Stimulated activated CD8-positive, alpha-beta memory T cell treated with anti-CD3 and anti-CD28 coated beads, Interleukin-2, amount 100 ng/mL, for 1 hour (primary cell): ENCODE measurements at places on chromosomes 4 and X.

DNA sequence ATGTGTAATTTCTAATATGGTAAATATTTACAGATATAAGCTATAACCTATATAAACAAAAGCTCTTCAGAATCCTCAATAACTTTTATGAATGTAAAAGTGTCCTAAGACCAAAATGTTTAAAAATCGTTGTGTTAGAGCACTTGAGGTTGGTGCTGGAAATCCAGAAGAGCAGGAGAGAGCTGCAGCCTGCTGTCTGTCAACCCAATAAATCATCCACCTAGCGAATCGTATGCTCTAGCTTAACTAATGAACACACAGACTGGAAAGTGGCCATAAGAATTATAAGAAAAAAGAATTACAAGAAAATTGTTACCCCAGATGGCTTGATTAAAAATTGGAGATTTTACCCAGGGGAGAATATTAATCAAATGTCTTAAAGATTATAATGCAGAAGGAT, 17.0 kb downstream of the CFAP97 start:
- no peak for DNase-seq

DNA sequence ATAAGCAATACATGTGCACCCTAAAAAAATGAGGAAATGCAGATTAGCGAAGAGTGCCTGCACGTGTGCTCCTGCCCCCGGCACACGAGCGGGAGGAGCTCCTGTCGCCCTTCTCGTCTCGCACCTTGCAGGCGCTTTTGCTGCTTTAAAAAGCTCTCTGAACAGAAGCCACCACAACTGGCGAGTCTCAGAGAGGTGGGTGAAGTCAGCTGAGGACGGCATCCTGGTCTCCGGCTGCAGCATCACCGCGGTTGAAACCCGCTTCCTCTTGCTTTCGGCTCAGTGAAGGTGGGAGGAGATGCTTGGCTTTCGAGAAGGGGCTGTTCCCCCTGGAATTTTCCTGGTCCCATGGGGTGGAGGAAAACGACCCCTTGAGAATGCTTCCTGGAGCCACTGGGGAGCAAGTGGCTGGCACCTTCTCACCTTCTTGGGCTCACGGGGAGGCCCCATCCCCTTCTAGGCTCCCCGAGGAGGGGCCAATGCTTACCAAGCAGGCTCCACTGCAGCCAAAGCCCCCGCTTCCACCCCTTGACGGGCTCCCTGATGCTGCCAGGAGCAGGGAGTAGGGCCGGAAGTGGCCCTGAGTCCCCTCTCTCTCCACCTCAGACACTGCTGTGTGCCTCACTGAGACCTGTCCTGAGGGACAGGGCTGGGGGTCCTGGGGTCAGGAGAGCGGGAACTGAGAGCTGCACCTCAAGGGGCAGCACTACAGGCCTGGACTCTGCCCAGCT, 29.2 kb upstream of the MXD4 start:
- DNase-seq, result peak; percentile 44

DNA sequence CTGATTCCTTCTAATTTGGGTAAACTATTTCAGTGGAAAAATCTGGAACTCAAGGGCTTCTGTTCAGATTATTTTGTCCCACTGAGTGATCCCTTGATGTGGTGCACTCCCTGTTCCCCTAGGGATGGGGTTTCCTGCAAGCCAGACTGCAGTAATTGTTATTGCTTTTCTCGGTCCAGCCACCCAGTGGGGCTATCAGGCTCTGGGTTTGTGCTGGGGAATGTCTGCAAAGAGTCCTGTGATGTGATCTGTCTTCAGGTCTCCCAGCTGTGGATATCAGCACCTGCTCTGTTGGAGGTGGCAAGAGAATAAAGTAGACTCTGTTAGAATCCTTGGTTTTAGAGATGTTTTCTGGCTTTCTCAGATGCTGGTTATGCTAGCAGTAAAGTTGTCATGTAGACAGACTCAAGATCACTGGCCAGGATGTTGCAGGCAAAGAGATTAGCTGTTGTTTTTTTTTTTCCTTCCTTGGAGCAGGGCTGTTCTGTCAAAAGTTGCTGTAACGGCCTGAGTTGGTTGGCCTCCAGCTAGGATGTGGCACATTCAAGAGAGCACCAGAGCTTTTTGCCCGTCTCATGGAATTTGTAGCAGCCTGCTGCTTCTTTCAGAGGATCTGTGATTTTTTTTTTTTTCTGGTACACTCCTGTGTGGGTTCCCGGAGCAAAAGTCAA, 1314.0 kb downstream of the PCDH19 start:
- no peak for DNase-seq

- DNase-seq, result no peak
Measured at GRCh38 chr4:108315694-108316093, 147.0 kb upstream of the LEF1 start.

DNA sequence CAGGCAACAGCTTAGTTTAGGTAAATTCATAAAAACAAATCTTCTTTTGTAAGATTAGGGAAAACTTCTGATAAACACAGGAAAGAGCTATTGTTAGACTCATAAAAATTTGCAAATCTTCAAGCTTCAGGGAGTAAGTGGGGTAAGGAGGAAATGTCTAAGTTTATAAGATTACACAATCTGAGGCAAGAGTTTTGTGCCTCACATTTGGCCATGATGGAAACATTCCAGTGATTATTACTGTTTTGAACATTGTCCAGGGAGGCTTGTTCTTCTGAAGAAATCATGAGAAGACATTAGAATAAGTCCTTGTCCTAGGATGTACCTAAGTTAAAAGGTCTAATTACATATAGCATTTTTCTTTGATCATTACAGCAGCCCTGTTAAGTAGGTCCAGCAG, 72.8 kb downstream of the MAOB start:
- DNase-seq, result no peak

- DNase-seq, result no peak
Measured at GRCh38 chr4:89300060-89300459, 7.5 kb downstream of the GPRIN3 start.

DNA sequence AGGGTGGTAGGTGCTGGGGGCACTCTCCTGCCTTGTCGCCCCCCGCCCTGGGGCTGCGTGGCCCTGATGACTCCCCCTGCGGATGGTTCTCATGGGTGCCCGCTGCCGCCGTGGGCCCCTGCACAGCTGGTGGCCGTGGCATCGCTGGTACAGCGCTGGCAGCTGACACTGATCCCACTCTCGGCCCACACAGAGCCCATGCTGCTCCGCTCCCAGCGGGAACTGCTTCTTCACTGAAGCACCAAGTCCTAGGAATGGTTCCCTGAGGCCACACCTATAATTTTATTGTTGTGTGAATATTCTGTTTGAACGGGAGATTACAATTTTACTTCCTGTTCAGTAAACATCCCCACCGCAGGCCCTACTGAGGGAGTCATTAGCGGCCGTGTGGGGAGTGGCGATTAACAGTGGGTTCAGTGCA, 138.6 kb upstream of the NKX1-1 start:
- DNase-seq, result no peak

- DNase-seq, result no peak
Measured at GRCh38 chr4:5021546-5021945, 2.3 kb upstream of the CYTL1 start.

- no peak for DNase-seq
Measured at GRCh38 chr4:1137850-1138249, 24.5 kb upstream of the RNF212 start.

GRCh38 chr4:77917601-77918000, 55.0 kb downstream of the MRPL1 start:
- DNase-seq, result no peak

DNA sequence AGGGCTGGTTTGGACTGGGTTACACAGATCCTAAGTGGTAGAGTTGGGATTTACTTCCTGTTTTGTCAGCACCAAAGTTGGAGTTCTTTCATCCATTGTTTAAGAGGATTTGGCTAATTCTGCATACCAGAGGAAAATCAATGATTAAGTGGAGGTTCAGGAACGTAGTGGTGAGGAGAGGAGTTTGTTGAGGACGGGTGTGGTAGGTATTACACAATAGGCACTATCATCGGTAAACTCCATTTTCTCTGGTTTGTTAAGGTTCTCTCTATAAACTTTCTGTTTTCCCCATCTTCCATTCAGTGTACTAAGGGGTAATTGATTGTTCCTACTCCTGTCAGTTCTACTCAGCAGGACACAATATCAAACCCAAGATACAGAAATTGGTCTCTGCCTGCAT, 107.5 kb upstream of the VCX2 start:
- no peak for DNase-seq

DNA sequence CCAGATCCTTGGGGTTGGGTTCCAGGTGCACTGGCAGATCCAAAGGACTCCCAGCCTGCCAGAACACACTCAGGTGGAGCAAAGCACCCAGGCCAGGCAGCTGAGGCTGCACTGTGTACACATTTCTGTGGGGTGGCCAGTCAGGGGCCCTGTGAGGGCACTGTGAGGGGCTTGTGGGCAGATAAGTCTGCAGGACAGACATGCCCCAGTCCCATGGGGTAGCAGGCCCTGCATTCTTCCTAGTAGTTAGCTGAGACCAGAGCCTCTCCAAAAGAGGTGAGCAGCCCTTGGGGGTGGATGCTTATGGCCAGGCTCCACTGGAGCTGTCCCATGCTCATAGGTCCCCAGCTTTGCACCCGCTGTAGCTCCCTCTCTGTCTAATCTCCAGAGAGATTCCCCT, 7.6 kb downstream of the ETDB start:
- DNase-seq, result no peak

- no peak for DNase-seq
Measured at GRCh38 chr4:111712093-111712677, 433.1 kb upstream of the FAM241A start.

GRCh38 chr4:138392751-138393308, 150.7 kb upstream of the SLC7A11 start:
- DNase-seq, result no peak

DNA sequence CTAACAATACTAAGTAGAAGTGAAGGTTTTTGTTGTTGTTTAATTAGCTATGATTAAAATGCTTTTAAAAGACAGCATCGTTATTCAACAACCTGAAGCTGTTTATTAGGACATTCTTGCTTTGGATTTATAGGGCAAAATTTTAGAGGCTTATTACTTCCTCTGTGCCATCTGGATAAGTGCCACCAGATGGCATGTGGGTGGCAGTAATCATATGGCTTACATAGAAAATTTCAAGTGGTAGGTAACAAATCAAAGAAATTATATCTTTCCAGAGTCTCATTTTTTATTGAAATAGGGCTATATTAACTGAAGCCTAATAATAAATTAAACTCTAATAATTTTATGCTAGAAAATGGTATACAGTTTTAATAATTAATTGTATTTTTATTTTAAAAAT, 83.3 kb upstream of the HTR2C start:
- DNase-seq, result no peak

DNA sequence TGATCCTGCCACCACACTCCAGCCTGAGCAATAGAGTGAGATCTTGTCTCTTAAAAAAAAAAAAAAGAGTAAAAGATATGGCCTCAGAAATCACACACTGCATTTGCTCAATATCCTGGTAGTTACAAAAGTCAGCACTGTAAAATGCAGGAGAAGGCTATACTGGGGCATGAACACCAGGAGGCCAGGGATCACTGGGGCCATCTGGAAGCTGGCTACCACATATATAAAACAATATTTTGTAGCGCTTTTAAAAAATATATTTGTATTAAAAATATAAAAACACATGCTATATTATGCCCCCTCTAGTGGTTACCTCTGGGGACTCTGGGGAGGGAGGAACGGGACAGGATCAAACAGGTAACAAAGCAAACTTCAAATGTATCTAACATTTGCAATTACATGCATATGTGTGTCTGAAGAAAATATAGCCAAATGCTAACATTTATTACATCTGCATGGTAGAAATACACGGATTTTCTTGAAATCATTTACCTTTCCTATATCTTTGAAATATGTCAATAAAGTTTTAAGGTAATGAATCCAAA, 4.0 kb downstream of the C4orf46 start:
- DNase-seq, result no peak

DNA sequence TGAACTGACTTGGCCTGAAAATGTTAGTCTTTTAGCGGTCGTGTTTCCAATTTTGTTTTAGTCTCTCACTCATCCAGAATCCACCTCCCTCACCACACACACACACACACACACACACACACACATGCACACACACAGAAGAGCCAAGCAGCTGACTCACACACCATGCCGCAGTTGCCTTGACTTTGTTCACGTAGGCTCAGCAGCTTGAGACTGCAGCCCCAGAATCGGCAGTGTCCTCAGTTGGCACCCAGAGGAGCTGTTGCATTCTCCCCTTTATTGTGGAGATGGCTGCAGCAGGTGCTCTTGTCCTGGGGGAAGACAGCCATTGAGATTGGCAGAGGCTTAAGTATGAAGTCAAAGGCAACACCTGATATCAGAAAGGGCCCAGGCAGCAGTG, 20.9 kb upstream of the XPNPEP2 start:
- no peak for DNase-seq

DNA sequence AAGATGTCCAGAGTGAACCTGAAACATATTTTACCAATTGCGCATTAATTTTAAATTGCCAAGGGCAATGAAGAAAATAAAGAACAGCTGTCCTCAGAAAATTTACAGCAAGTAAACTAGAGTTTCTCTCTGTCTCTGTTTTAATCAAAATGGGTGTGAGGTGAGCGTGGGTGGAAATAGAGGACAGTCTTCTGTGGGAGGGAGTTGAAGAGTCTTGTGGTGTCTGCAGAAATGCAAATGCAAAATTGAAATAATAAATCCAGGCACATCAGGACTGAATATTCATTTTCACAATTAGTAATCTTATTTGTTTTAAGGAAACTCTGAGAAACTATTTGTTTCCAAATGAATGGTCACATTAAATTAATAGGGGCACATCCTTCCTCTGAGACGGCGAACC, 192.0 kb downstream of the ARHGAP10 start:
- DNase-seq, result no peak

- DNase-seq, result no peak
Measured at GRCh38 chr4:70239131-70239883, 3.1 kb upstream of the CSN3 start.
